ENCODE measurements at places on chromosomes 4 and X.

GRCh38 chrX:108439426-108439942 lies at the start of gene COL4A5:
TSS of gene COL4A5 (plus strand) at chrX:108439838. CDS start at chrX:108440126, 288 bp downstream.
- DNase-seq: no peak

- no peak for DNase-seq
These were observed 3.4 kb upstream of the USP53 start for GRCh38 chr4:119209077-119209476.

GRCh38 chr4:107318078-107318477 lies 282.0 kb upstream of the DKK2 start:
- no peak for DNase-seq

DNA sequence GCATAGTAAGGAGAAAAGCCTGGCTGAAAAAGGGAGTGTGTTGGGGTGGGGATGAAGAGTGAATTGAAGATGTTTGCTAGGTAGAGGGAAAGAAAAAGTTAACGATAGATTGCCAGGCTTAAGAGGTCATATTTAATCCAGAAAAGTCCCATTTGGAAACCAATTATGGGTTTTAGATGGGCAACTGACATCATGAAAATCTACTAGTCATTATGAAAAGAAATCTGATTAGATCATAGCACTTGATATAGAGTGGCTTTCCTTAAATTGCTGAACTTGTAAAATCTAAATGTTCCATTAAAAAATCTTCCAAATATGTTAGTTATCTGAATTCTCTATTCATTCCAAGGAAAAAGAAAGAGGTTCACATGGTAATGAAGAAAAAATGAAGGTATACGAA lies 37.5 kb upstream of the IL21 start:
- no peak for DNase-seq

DNA sequence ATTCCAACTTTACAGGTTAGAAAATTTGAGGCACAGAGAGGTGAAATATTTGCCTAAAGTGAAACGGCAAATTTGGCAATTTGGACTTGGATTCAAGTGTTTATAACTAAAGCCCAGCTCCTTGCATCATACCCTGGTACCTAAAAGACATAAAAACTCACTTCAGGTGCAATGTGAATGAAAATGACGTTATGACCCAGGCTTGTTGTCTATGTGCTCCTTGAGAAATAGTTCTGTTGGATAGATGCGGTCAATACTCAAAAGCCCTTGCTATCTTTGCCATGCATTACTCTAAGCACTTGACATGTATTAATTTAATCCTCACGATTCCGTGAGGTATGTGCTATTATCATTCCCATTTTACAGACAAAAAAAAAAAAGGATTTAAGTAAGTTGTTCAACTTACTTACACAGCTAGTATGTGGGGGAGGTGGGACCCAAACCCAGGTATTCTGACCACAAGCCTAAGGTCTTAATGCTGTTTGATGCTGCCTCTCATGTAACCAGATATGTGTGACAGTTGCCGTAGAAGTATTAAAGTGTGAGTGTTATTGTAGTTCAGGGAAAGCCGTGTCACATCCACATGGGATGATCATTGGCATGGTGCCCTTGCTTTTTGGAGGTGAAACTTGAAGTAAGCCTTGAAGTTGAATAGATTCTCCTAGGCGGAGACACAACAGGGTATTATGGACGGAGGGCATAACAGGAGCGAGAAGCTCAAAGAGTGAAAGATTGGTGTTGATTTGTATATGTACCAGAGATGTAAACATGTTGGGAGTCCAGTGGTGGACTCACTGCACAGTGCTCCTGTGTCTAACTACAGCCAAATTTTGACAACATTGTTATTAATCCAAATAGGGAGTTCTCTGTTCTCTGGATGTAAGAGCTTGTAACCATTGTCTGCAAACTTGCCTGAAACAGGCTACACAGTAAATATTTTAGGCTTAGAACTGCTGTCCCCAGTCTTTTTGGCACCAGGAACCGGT lies 3.1 kb downstream of the SCML1 start:
- DNase-seq: no peak

GRCh38 chrX:153560000-153560399 lies 38.9 kb downstream of the CCNQ start:
- no peak for DNase-seq

DNA sequence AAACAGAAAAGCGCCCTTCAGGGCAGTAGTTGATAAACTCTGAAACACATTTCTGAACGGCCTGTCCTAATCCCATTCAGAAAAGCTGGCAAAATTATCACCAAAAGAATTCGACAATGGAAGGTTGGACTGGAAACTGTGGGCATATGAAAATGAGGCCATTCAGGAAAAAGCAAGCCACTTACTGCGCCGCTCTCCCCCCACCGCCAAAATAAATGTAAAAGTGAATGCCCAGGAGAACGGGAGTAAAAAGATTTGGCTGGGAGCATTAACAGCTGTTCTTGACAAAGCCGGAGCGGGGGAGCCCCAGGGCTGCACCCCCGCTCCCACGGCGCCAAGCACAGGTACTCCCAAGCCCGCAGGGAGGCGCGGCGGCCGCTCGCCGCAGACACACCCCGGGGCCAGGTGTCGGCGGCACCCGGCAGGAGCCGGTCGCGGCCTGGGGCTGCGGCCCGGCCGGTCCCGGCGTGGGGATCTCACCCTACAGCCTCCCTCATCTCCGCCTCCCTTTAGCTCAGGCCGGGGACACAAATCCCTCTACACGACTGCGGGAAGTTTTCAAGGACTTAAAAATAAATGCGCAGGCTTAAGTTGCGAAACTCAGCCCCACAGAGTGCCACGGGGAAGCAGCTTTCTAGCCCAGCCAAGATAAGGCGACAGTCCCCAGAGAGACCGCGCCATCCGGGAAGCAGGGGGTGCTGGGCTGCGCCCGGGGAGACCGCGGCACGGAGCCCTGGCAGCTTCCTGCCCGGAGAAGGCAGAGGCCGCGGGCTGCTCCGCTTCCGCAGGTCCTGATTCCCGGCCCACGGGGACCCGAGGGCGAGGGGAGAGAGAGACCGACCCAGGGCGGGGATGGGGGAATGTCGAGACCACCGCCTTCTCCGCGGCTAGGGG lies 593 bp downstream of the SH3RF1 start:
- DNase-seq: no peak

- DNase-seq: no peak
These were observed 56.0 kb upstream of the RELL1 start for GRCh38 chr4:37742149-37742548.

- no peak for DNase-seq
These were observed 158.2 kb upstream of the MAP3K15 start for GRCh38 chrX:19673375-19674040.

GRCh38 chr4:56619160-56619559 lies 61.9 kb downstream of the HOPX start:
- no peak for DNase-seq

DNA sequence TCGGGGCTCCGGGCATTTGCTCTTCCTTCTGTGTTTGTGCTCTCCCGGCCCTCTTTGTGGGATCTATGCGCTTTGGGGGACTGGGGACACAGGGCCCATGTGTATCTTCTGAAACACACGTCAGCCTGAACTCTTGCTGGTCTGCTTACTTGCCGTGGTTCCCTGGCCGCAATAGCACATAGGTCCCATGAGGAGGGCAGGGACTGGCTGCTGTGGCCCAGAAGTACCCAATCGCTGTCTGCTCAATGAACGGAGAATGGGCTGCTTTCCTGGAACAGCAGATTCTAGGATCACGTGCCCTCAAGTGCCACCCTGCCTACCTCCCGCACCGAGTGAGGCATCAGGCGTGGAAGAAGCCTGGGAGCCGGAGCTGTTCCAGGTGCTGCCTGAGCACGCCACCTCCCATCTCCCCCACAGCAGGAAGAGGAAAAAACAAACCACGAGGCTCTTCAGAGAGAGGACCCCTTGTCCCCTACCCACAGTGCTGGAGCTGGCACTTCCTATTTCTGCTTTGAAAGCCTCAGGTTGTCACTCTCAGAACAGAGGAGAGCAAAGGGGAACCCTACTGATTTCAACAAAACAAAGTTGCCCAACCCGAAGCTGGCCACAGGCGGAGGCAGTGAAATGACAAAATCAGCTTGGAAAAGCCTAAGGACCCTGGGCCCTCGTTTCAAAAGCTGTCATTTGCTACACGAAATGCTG lies 3.8 kb downstream of the G6PD start:
- no peak for DNase-seq

DNA sequence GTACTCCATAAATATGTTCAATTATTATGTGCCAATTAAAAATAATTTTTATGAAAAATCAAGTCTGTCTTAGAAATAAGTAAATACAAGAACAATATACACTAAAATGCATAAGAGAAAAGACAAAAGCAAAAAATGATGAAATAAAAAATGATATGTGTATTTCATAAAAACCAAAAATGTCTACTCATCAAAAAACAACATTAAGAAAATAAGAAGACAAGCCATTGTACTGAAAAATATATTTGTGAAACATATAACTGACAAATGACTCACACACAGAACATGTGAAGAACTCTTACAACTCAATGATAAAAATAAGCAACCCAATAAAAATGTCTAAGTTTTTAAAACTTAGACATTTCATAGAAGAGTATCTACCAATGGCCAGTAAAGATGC lies 34.1 kb upstream of the ENOX2 start:
- no peak for DNase-seq
